ENCODE measurements at places on chromosomes 2 and 18.

DNA sequence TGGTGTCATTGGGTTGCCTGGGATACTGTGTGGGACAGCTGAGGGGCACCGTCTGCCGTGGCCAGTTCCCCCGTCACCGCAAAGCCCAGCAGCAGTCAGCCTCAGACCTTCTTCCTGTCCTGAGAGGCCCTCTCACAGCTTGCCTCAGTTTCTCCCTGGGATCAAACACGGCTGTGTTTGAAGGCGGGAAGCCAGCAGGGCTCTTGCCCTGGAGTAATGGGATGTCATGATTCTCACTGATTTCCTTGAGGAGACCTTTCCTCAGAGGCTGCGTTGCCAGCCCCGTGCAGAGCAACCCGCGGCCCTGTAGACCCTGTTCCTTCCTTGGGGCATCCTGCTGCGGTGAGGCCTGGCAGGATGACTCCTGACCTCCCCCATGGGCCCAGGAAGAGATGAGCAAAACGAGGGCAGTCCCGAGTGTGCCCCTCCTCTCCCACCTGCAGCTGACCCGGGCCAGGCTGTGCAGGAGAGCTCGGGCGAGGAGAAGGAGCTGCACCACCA lies 13.9 kb upstream of the NFATC1 start:
- DNase-seq: no peak

DNA sequence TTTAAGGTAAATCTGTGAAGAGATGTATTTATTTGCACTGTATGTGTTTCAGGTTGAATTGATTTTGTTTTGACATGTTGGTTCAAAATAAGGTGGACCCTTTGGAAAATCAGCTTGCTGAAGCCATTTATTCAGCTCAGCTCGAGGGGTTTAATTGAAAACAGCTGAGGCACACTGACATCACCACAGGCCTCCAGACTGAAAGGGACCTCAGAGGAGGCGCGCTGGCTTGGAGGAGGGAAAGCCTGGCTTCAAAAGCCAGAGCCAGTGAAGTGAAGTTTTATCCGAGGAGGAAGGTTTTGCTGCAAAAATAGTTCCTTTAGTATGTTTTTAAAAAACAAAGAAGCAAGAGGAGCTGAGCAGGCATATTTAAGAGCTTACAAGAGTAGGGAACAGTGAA lies 26.9 kb upstream of the DNMT3A start:
- no peak for DNase-seq

- DNase-seq: no peak
These were observed 2.4 kb upstream of the EVX2 start for GRCh38 chr2:176085861-176086771.

DNA sequence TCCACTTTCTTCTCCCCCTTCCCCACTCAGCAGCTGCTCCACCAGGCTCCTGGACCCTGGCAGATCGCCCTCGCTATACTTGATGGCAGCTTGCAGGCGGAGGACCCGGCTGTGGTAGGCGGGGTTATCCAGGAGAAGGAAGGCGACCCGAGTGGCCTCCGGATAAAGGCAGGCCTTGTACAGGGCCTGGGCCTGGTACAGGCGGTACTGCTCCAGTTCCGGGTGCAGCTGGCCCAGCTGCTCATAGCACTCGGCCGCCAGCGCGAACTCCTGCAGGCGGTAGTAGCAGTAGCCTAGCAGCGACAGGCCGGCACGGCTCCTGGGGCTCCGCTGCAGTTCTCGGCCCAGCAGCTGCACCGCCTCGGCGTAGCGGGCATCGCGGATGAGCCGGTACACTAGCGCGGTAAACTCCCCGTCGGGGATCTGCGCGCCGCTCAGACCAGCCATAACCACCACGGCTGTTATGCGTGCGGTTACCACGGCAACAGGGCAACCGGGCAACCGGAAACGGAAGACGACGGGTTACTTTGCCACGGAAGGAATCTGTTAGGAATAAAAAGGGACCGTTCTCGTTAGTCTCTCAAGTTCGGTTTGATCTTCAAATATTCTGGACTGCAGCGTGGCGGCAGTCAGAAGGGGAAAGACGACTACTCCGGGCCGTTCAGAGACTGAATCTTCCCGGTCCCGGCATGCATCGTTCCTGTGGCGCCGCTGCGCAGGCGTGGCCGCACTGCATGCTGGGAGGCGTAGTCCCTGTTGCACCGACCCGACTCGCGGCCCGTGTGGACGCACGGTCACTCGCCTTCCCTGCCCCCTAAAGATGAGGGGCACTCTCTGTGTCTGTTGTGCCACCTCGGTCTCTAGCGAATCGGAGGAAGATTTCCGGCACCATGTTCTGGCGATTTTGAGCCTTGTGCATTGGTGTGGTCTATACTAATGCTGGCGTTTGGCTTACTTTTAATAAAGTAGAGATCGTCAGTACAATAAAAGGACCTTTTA lies 226.0 kb downstream of the AGPS start:
- peak; percentile 57 for DNase-seq

DNA sequence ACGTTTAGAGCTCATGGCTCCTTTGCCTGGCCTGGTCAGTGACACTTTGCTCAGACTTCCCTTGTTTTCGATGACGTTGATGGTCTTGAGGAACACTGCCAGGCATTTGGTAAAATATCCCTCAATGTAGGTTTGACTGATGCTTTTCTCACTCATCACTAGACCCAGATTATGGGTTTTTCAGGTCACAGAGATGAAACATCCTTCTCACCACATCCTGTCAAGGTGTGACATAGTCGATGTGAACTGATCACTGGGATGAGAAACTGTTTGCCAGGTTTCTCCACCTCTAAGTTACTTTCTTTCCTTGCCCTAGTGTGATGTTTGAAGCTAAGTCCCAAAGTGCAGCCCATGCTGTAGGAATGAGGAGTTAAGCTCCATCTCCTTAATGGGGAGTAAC lies 81.5 kb downstream of the AFF3 start:
- no peak for DNase-seq

DNA sequence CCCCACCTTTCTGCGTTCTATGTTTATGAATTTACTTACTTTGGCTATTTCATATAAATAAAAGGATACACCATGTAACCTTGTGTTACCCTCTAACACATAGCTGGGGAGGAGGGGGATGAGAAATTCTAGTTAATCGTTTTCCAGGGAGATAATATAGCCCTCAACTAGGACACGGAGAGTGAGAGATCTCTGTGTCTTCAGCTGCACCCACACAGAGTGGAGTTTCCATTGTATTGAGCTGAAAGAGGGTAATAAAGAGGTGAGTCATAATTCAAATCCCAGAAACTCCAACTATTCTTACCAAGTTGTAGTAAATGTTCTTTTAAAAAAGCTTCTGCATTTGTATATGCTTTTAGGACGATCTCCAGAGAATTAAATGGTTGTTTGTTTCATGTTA lies 110.1 kb upstream of the SULT1C3 start:
- no peak for DNase-seq

DNA sequence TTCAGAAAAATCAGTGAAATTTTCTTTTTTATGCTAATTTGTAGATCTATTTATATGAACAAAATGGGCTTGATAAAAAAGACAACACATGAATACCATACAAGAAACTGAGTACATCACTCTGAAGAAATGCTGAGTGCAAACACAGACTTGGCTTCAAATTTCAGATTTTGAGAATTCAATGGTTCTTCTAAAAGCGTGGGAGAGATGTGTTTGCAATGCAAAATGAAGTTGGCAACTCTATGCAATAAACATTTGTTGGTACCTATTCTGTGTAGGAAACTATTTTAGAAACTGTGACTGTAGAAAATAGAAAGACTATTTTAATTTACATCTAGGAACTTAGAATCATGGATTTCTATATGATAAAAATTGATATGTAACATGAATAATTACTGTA lies 1834.1 kb upstream of the CELF4 start:
- no peak for DNase-seq

GRCh38 chr18:11902522-11903292 lies 5.4 kb downstream of the MPPE1 start:
- no peak for DNase-seq

DNA sequence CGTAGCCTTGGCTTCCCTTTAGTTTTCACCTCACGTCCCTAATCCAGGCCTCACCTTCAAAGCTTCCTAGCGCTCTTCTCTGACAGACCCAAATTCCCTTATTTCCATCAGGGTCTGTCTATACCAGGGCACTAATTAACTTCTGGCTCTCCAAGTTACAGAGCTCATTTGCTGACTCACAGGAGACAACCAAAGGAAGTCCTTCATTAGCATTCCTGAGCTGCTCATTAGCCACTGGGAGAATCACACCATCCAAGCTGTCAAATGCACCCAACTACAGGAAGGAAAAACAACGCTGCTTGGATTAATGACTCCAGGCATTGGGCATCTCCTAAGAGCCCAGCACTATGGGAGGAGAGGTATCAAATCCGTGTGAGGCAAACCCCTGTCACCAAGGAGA lies 109.8 kb upstream of the ALK start:
- no peak for DNase-seq

- DNase-seq: no peak
These were observed 65.0 kb upstream of the OTOF start for GRCh38 chr2:26542676-26543505.

DNA sequence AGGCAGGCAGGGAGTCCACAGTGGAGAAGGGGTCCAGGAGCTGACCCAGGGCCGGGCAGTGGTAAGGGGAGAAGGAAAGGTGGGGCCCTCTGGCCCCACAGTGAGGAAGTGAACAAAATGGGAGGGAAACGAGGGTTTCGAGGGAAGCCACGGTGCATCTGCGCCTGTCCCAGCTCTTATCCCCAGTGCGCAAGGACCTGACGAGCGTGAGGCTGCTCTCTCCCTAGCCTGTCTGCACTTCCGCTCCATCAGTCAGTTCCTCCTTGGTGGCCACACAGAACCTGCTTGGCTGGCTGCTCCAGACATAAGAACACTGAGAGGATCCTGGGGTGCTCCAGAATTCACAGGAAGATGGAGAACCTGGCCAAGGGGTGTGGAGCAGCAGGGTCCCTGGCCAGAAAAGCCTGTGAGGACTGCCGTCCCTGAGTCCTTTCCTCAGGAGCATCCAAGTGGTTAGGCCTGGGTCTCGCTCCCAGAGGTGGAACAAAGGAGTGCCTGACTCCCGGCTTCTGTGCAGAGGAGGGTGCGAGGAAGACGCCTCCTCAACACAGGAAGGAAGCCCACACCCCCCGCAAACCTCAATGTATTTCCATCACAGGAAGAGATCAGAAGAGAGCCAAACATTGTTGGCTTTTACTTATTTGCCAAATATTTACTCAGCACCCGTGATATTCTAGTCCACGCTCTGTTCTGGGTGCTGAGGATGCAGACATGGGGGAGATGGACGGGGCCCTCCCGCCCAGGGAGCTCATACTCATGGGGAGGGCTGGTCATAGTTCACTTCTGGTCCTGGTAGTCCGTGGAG lies 43.7 kb upstream of the SEMA4C start:
- peak; percentile 38 for DNase-seq

- no peak for DNase-seq
These were observed 98.8 kb downstream of the TRABD2A start for GRCh38 chr2:84781942-84782716.

GRCh38 chr2:199602271-199602895 lies 144.6 kb upstream of the SATB2 start:
- DNase-seq: no peak

- DNase-seq: no peak
These were observed 83.1 kb downstream of the EFEMP1 start for GRCh38 chr2:55840460-55840859.

GRCh38 chr2:203432811-203433210 lies 102.3 kb downstream of the RAPH1 start:
- DNase-seq: no peak

DNA sequence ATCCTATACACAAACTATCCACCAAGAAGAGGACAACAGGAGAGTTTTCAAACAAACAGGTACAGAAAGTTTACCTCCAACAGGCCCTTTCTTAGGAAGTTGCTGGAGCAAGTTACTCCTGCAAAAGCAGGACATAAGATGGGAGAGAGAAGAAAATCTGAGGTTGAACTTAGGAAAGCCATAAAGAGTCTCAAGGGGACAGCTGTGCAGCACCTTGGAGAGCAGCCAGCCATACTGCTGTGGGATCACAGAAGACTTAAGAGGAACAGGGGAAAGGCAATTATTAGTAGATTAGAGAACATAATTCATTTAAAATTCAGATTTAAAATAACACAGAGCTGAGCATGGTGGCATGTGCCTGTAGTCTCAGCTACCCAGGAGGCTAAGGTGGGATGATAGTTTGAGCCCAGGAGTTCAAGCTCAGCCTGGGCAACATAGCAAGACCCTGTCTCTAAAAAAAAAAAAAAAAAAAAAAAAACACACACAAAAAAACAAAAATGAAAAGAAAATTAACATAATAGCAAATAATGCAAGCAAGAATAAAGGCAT lies 148.1 kb upstream of the SIX3 start:
- no peak for DNase-seq

- no peak for DNase-seq
These were observed 121.5 kb upstream of the SIX2 start for GRCh38 chr2:45130736-45131135.

DNA sequence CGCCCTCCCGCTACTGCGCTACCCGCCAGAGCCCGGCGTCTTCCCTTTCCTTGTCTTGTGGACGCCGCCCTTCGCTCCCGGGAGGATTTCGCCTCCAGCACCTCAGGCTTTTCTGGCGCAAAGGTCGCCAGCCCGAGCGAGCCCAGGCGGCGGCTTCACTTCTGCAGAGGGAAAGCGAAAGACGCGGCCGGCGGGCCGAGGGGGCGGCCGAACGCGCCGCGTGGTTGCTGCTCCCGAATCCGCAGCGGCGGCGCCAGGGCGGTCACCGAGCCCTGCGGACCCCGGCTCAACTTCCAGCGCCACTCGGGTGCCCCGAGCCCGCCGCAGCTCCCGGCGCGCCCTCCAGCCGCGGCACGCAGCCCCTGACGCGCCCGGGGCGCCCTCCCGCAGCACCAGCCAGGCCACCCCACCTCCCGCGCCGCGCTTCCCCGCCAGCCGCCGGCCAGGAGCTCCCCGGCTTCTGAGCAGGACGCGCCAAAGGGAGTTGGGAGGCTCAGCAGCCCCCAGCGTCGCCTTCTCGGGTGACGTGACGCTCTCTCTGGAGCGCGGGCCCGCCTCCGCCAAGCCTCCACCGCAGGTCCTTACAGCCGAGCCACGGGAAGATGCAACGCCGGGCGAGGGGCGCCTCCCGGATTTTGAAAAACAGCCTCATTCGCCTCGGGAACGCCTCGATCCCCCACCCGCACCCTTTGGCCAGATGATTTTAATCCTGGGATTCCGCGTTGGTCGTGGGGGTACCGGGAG lies 84.9 kb upstream of the EPB41L3 start:
- no peak for DNase-seq

DNA sequence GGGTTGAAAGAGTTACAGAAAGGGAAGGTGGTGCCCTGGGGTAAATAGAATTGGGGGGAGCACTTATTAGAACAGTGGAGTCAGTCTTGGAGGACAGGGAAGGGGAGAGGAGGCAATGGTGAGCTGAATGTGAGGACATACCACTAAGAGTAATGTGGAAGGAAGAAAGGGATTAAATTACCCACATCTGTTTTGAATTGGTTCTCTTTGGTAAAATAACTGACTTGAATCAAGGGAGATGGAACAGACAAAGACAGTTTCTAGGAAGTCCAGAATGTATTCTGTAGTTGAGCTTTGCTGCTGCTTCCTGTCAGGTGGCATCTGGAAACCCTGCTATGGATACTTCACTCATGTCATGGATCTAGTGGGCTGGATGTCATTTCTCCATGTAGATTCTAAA lies 6.7 kb downstream of the SETBP1 start:
- DNase-seq: no peak

- no peak for DNase-seq
These were observed 335.6 kb downstream of the EIPR1 start for GRCh38 chr2:3041841-3042600.

GRCh38 chr2:240419723-240420122 lies 15.7 kb upstream of the GPC1 start:
- DNase-seq: no peak

GRCh38 chr2:238970553-238971081 lies 122.7 kb downstream of the TWIST2 start:
- DNase-seq: peak; percentile 9

All from activated naive CD4-positive, alpha-beta T cell (primary cell).